IPS-NIHi11 (cell line): ENCODE measurements at places on chromosomes 4 and X.

- no peak for DNase-seq
Observed at GRCh38 chr4:114046331-114046730, 66.9 kb upstream of the ARSJ start.

DNA sequence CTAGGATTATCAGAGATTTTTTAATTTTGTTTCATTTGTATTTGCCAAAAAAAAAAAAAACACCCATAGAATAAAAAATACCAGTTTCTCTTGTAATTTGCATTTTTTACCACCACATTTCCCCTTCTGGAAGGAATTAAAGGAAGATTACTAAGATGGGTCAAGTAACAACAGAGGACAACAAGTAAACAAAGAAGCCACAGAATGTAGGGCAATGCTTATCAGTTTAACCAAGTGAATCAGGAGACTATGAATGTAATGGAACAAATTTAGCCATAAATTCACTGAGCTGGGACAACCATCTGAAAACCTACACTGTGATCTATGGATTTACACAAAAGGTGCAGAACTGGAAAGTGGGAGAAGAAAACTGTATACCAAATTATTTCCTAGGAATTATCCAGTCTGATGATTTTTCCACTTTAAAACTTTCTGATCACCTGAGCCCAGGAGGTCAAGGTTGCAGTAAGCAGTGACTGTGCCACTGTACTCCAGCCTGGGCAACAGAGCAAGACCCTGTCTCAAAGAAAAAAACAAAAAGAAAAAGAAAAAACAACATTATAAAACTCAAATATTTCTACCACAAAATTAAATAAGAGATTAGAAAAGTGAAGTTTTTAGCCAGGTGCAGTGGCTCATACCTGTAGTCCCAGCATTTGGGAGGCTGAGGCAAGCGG, 32.4 kb downstream of the LRBA start:
- DNase-seq, result no peak

DNA sequence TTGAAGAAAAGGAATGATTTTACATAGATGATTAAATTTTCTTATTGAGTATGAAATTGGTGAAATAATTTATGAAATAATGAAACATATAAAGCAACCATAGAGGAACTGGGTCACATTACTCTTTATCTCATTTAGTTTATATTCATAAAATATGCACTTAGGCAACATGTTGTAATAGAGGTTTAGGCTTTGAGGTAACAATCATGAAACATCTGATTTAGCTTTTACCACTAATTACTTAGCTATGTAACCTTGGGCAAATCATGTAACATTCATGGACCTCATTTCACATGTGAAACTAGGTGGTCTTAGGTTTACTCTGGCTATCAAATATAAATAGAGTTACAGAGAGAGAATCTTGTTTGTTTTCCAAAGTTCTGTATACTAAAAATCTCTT, 54.5 kb upstream of the SMARCA5 start:
- no peak for DNase-seq

DNA sequence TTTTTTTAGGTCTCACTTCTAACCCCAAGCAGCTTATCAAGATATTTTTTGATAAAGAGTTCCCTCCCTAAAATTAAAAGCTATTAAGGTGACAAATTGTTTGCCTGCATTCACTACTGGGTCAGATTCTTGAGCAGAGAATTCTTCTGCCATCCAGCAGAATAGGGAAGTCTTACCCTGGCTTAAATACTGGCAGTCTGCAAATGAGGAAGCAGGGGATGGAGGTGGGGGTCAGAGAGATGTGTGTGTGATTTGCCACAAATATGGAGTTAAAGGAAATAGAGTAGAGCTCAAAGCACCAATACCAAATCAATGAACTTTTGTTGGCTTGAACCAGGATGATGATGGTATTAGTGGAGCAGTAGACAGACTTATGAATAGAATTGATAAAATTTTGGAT, 122.2 kb downstream of the ANXA5 start:
- no peak for DNase-seq

DNA sequence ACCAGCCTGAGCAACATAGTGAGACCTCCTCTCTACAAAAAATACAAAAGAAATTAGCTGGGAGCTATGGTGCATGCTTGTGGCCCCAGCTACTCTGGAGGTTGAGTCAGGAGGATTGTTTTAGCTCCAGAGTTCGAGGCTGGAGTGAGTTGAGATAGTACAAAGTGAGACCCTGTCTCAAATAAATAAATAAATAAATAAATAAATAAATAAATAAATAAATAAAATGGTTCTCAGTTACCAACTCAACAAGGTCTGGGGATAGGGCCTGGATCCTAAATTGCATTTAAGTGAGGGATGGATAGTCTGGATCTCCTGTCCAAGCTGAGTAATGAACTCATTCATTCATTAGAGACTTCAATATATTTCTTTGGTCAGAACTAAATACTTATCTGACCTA, 115.7 kb upstream of the IL1RAPL2 start:
- no peak for DNase-seq

DNA sequence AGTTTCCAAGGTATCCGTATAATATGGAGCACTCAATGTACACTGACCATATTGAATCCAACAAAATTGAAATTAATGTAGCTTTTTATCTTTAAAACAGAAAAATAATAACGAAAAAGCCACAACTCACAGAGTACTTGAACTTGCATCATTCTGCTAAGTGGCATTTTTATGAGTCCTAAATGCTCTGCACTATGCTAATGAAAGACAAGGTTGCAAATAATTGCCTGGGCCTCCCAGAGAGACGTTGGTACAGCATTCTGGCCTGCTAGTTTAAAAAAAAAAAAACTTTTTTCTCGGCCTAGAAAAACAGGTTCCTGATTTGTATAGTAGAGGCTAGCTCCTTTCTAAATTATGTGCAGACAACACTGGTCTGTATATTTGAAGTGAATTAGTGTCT, 4.3 kb upstream of the FAM9B start:
- DNase-seq, result no peak

GRCh38 chrX:42269186-42269585, 345.8 kb upstream of the CASK start:
- DNase-seq, result no peak

- DNase-seq, result no peak
Observed at GRCh38 chr4:37762991-37763368, 63.5 kb upstream of the PGM2 start.
